Activated CD4-positive, alpha-beta memory T cell treated with anti-CD3 and anti-CD28 coated beads for 36 hours (primary cell): ENCODE measurements at places on chromosomes 5 and 9.

DNA sequence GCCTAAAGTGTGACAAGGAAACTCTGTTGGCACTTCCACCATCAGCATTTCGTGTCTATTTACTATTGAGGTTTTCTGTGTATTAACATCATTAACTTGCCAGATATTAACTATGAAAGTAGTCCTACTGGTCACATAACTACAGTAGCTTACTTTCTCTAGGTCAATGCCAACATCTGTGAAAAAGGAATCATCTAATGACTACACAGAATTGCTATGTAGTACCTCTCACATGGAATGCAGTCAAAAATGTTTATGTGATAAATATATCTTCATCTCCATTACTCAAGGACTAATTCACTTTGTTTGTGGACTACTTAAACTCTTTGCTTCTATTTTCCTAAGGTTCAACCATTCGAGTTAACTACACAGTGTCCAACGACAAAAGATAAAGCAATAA, 2.1 kb downstream of the SCAI start:
- no peak for DNase-seq

DNA sequence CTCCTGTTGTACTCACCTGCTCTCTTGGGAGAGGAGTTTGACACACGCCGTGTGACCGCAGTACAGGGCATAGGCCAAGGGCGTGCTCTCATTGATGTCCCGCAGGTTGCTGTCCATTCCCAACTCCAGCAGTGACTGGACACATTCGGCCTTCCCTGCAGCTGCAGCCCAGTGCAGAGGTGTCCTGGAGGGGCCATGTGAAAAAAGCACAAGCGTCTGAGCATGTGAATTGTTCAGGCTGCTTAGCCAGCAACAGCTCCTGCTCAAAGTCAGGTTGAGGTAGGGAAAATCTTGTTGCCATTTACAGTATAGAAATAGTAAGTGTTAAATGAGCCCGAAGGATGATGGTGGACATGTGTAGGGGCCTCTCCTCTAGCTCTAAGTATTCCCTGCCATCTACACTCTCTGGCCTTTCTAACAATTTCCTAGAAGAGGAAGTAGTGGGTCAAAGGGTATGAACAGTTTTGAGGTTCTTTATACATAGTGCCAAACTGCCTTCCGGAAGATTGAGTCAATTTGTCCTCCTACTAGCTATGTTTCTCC, 116.5 kb downstream of the ANKRD55 start:
- DNase-seq, result no peak

DNA sequence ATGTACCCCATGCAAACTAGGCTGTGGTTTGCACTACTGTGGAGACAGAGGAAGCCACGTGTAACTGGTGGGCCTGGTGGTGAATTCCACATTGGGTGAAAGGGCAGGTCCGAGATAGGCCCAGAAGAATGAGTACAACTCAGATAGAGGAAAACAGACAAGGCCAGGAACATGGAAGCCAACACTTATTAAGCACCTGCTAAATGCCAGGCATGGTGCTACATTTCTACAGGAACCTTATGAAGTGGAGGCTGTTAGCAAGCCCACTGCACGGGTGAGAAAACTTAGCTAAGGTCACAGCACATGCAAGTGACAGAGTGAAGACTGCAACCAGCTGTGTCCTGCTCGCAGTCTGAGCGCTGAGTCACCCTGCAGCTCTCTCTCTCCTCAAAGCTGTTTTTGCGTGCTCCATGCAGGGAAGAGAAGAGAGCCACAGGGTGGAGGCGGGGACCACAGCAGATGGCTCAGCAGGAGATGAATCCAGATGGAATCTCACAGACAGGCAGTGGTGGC, 65.5 kb upstream of the SPTLC1 start:
- DNase-seq, result no peak

DNA sequence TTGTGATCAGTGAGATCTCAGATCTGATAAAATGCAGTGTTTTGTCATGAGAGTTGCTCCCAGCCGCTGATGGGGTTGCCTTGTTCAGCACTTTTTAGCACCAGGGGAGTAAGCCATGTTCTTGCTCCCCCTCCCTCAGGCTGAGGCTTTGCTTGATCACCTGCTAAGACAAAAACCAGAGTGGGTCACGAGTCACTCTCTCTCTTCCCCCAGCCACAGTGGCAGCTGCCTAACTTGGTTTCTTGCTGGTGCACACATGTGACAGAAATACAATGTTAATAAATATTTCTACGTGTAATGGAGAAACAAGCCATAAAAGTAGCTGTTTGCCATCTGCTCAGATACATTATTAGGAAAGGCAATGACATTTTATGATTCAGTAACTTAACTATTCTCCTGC, 212.4 kb upstream of the DMRT1 start:
- DNase-seq, result peak; percentile 16

DNA sequence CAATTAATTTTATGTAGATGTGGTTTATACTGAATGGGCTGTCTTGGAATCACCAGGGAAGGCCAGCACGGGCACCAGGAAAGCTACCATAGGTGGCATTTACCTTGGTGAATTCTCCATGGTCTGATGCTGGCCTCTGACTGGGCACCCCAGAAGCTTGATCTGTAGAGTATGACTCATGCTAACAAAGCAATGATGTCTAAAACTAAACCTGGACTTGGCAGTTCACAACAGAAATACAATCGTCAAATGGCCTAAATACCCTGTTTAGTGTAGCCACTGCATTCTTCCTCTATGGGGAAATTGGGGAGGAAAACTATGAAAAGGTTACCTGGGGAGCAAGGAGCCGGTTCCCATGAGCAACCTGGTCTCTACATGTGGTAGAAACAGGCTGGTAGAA, 98.0 kb downstream of the ATPSCKMT start:
- DNase-seq, result no peak

DNA sequence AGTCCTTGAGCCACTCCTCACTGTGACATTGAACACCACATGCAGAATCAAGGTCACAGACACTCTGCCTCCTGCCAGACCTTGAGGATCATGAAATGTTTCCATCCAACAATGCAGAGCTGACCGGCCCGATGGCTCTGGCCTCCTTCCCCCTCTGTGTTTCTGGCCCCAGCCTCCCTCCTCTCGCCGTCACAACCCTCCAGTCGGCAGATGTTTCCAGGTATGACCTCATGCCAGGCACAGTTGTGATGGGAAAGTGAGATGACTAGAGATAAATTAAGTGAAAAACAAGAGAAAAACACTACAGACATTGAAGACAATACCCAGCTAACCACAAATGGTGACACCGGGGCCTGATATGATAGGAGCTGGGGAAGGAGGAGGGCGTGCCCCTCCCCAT, 9.8 kb downstream of the NTNG2 start:
- DNase-seq, result no peak

- peak; percentile 31 for DNase-seq
Measured at GRCh38 chr5:150486402-150487198, 21.3 kb upstream of the NDST1 start.

DNA sequence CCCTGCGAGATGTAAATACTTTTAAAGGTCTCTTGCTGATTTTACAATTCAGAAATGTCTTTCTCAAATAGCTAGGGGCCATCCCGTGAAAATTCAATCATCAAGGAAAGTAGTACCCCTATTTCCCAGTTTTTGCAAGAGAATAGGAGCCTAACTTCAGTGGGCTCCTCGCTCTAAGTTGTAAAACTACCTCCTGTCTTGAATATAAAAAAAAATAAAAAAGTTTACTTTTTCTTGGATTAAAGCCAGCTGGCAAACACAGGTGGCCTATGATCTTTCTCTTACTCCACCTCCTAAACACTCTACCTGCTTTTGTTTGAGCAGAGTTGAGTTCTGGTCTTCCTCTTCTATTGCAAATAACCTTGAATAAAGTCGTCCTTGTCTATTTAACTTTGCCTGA, 79.4 kb downstream of the SLCO4C1 start:
- DNase-seq, result no peak

- no peak for DNase-seq
Measured at GRCh38 chr5:151144922-151145321, 12.7 kb downstream of the ANXA6 start.

DNA sequence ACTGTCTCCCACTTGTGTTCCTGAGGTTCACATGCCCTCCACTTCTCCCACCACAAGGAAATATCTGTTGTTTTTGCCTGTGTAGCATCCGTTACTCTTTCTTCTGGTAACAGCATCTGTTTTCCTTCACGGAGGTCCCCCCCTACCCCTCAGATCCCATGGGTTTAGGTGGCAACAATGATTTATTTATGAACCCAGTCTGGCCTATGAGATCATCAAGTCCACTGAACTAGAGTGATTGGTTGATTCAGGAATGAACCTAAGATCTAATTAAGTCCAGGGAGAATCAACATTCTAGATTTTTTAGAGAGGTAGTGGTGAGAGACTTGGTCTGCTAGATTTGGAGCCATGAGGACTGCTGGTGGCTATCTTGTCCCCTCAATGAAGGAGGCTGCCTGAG, 166.8 kb downstream of the NR3C1 start:
- DNase-seq, result no peak

DNA sequence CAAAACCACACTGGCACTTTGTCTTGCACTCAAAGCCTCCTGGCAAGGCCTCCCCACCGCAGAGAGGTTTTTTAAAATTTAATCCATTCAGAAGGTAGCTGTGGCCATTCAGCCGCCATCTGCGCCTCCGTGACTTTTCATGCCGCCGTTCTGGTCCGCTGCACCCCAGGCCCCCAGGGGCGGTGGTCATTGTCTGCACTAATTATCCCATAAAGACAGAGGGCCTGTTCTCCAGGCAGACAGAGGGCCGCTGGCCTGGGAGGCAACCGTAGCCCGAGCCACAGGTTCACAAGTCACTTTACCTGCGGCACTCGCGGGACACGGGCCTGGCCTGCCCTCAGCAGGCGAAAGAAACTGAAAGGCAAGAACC, 49.4 kb downstream of the EXD3 start:
- no peak for DNase-seq

DNA sequence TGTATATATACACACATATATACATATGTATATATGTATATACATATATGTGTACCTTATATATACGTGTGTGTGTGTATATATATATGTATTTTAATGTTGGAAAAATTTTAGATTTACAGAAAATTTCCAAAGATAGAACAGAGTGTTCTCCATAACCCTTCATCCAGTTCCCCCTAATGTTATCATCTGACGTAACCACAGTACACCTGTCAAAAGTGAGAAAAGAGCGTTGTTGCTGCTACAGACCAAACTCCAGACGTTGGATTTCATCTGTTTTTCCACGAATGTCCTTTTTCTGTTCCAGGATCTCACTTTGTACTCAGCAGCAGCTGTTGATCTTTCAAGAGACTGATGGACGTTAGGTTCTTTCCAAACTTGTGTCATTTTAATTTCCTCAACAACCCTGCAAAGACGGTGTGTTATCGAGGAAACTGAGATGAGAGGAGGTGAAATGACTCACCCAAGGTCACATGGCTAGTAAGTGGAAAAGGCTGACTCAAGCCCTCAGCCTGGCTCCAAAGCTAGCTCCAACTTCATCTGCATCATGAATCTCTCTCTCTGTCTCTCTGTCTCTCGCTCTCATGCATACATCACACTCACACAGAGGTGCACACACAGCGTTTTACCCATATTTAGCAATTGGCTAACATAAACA, 17.0 kb upstream of the NTNG2 start:
- DNase-seq, result peak; percentile 65

DNA sequence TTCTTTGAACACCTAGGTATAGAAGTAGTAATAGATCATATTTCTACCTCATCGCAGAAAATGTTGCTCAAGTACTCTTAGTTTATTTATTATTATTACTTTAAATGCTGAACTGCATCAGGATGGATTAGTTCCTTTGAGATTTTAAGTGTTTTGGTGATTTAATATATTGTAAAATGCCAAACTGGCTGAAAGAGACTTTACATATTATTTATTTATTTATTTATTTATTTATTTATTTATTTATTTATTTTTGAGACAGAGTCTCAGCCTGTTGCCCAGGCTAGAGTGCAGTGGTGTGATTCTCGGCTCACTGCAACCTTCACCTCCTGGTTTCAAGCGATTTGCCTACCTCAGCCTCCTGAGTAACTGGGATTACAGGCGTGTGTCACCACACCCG, 42.3 kb downstream of the LMNB1 start:
- no peak for DNase-seq

GRCh38 chr5:124909734-124910133, 163.3 kb upstream of the ZNF608 start:
- DNase-seq, result no peak

- no peak for DNase-seq
Measured at GRCh38 chr9:90343366-90343765, 299.3 kb downstream of the DIRAS2 start.

- DNase-seq, result no peak
Measured at GRCh38 chr9:87080512-87081264, 133.4 kb upstream of the GAS1 start.

- DNase-seq, result no peak
Measured at GRCh38 chr9:92659601-92660000, 10.3 kb downstream of the IPPK start.

DNA sequence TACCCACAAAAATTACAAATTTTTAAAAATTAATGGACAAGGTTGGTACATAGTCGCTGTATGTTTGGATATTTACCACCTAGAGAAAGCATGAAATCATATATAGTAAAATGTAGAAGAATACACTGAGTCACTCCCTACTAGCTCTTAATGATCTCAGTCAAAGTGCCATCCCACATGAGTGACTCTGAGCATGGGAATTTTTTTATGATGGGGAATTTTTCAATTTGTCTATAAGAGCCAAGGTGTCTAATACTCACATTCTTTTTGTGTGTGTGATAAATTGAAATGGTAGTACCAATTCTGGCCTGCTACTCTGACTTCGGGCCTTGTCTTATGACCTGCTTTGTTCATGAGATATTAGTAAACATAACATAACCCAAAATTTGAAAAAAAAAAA, 483.2 kb downstream of the CDH10 start:
- DNase-seq, result no peak

- DNase-seq, result no peak
Measured at GRCh38 chr9:86645303-86645702, 291.1 kb upstream of the TUT7 start.

DNA sequence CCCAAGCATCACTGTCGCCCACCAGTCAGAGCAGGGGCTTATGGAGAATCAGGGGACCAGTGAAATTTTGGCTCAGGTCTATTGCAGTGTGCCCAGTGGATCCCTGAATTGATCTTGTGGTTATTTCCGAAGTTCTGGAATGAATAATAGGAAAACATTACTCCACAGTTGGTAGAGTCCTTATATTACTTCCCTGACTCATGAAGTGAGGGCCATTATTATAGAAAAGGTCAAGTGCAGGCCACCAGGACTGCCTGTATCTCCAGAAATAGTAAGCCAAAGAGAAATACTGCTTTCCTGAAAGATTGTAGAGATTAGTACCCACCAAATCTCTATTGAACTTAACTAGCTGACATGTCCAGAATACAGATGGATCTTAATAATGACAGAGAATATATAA, 335.0 kb downstream of the NPR3 start:
- DNase-seq, result no peak

- no peak for DNase-seq
Measured at GRCh38 chr5:9972059-9972458, 277.6 kb downstream of the ATPSCKMT start.

GRCh38 chr9:89405826-89406225, 87.5 kb downstream of the SECISBP2 start:
- DNase-seq, result no peak

- no peak for DNase-seq
Measured at GRCh38 chr5:138754699-138755057, 1.5 kb downstream of the CTNNA1 start.
